T47D (cell line): ENCODE measurements at places on chromosomes 6 and 20.
A peak's percentile ranks its signal among the peaks of the same experiment; 100 is the strongest.

DNA sequence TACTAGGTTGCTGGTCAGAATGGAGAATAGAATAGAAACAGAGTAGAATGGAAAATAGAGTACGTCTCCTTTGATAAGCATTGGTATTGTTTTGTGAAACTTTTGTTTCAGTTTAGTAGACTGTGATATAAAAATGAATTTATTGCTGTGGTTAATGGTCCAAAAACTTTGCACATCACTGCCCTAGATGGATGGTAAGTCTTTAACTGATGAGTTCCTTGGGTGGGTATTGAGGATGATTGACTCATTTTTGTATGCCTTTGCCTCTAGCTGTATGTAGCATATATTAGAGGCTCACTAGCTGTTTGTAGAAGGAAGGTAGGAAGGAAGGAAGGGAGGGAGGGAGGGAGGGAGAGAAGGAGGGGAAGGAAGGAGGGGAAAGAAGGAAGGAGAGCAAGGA lies 48.3 kb downstream of the ZDHHC14 start:
- DNase-seq = no peak

DNA sequence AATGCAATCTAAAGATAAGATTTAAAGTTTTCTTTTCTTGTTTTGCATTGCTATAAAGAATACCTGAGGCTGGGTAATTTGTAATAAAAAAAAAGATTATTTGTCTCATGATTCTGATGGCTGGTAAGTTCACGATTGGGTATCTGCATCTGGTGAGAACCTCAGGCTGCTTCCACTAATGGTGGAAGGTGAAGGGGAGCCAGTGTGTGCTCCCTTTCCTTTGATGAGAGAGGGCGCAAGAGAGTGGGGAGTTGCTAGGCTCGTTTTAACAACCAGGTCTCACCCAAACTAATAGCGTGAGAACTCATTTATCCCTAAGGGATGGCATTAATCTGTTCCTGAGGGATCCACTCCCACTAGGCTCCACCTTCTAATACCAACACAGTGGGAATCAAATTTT lies 353.2 kb downstream of the BTBD3 start:
- DNase-seq = no peak

GRCh38 chr6:159914565-159914923 lies 23.8 kb downstream of the MAS1 start:
- DNase-seq = no peak

- no peak for DNase-seq
Observed at GRCh38 chr6:24480705-24481104, 8.7 kb downstream of the GPLD1 start.

GRCh38 chr6:146543940-146544615 lies 445 bp downstream of the RAB32 start:
- no peak for DNase-seq

DNA sequence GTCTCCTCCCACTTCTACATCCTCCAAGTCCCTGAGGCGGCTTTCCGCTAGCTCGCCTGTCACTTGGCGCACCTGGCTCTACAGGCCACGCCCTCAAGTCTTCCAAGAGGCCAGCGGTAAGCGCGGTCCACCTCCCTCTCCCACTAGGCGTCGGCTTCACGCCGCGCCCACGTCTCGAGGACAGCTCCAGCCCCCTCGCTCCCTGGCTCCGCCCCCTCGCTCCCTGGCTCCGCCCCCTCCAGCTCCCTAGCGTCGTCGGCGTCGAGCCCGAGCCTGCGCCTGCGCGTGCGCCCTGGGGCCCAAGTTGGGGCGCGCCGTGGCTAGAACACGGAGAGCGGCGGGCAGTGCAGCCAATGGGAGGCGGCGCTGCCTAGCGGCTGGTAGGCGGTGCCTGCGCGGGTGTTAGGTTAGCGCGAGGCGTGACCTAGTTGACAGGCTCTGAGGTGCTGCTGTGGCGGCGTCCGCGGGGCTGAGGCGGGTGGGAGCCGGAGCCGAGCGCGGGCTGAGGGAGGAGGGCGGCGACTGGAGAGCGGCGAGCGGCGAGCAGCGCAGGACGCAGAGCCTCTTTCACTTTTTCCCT lies at the start of gene MACROD2:
MACROD2 (plus strand) TSS at position 431 of the 580 bp plus-strand sequence.
- DNase-seq = peak; percentile 94

DNA sequence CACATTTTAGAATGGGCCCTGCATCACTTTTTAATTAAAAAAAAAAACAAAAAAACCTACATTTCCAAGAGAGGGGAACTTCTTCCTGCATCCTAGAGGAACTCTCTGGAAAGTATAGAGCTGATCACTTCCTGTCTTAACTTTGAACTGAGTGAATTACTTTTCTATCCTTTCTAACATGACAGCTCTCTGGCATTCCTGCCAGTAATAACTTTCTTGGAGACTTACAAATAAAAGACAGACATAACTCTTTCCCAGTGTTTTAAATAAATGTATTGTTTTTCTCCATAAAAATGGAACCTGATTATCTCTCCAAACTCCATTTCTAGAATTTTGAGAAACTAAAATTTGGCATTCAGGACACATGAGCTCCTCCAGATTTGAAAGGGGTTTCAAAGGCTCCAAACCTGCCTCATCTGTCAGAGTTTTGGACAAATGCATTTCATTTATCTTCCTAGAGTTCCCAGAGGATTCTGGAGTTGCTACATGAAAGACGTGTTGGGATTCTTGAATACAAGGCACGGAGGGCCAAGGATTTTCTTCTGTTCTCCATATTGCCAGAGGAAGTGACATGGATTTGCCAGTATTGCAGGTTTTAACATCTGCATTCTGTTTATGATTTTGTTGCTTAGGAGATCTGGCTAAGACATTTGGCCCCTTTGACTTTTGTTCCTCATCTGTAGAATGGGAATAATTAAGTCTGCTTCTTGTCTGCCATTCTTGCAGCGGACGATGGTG lies 2.0 kb upstream of the SMOC2 start:
- DNase-seq = no peak
